ENCODE measurements at places on chromosomes 12 and 14.

- DNase-seq = no peak
Observed at GRCh38 chr14:102229739-102230092, 75.2 kb downstream of the MOK start.

GRCh38 chr12:96752211-96752610, 154.8 kb upstream of the NEDD1 start:
- no peak for DNase-seq

DNA sequence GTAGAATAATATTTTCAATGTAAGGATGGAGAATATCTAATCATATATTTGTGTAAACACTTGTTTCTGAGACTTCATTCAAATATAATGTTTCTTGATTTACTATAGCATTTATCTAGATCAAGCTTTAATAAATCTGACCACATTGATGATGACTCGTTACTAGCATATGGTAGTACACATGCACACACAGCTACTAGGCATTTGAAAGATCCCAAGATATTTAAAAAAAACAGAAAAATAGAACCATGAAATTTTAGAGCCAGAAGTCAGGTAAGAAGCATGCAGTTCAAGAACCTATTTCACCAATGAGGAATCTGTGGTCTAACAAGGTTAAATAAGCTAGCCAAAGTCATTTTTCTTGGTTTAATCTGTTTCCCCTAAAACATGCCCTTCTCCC, 32.0 kb downstream of the DCP1B start:
- no peak for DNase-seq

GRCh38 chr14:100709289-100710284, 17.1 kb upstream of the DLK1 start:
- no peak for DNase-seq

DNA sequence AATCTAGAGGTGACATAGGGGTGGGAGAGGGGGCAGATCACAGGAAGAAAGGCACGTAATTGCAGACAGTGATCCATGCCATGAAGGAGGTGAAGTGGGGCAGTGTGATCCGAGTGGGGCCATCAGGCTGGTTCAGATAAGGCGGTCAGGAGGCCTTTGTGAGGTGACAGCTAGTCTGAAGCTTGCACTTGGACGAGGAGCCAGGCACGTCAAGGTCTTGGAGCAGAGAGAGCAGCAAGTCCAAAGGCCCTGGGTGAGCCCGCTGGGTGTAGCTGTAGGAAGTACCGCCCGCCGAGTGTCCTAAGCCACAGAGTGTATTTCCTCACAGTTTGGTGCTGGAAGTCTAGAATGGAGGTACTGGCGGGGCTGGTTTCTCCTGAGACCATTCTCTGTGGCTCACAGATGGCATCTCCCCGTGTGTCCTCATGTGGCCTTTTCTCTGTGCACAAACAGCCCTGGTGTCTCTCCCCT, 23.6 kb downstream of the RHOF start:
- no peak for DNase-seq

DNA sequence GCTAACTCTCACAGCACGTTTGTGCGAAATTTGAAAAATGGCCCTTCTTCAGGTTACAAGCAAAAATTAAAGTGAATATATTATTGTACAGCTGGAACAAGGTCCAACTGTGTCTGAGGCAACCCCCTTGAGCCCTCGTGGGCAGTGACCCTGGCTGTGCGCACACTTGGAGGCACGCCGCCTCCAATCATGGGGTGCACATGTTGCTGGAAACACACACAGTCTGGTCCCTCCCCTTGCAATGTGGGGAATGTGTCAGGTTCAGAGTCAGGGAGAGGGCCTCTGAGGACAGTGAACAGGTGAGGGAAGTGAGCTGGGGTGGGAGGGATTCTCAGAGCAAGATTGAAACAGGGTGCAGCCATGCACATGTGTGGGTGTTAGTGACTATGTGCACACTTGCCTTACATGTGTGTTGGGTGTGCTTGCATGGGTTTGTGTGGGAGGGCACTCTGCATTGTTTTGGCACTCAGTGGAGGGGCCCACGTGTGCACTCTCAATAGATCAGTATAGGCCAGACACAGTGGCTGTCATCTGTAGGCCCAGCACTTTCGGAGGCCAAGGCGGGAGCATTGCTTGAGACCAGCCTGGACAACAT, 9.6 kb downstream of the TSPAN9 start:
- no peak for DNase-seq

DNA sequence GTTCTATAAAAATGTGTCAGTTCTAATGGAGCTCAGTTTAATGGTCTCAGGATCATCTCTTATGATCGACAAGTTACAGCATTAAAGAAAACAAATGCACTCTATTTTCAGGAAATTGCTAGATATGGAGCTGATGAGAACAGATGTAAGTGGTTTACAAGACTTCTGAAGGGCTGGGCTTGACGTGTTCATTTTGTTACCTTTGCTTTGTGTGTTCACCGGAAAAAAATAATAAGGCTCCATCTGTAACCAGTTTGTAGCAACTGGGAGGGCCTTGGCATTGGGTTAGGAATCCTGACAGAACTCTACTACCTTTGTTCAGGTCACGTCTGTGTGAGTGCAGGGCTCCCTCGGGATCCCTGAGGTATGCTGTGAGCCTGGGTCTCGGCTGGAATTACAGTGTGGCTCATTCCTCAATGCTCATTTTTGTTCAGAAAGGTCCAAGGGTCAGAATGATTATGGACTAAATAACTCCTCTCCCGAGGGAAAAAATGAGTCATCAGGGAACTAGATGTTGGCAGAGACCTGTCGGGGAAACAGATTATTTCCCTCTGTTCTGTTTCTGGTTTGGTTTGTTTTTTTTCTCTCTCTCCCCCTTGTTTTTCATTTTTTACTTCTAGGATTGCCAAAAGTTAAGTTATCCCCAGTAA, 158.0 kb downstream of the SLC5A8 start:
- no peak for DNase-seq
